ENCODE measurements at places on chromosomes 2 and 18. TPM values are rescaled to one million over a fixed set of nuclear protein-coding genes. Genes with fewer than 3 reads are reported as not detected.

The MC2R gene
- total RNA-seq, result not detected

The TRIM43 gene
- not detected for total RNA-seq

The PLGLB1 gene
- total RNA-seq, result 0.28 TPM

The ATF2 gene
- 31.6 TPM for total RNA-seq

The ALPG gene
- not detected for total RNA-seq

The GALNT14 gene
- total RNA-seq, result not detected

The VWC2L gene
- total RNA-seq, result not detected

The ATP6V1C2 gene
- total RNA-seq, result not detected

The G6PC2 gene
- total RNA-seq, result not detected

The WDSUB1 gene
- 5.7 TPM for total RNA-seq

The SCN7A gene
- not detected for total RNA-seq

The ZAP70 gene
- total RNA-seq, result not detected

The FLACC1 gene
- 0.56 TPM for total RNA-seq

The CAVIN2 gene
- 119 TPM for total RNA-seq

The SPR gene
- total RNA-seq, result 42.0 TPM

The DSG1 gene
- total RNA-seq, result not detected

The UGT1A10 gene
- total RNA-seq, result not detected

The TUBA3E gene
- not detected for total RNA-seq

The STAT4 gene
- total RNA-seq, result 0.13 TPM

The SPAG16 gene
- total RNA-seq, result 11.2 TPM

The B3GNT7 gene
- total RNA-seq, result 0.26 TPM

The MRPL19 gene
- 58.1 TPM for total RNA-seq

The LYPD1 gene
- 66.5 TPM for total RNA-seq

The DNAJC5G gene
- not detected for total RNA-seq

The MFSD2B gene
- 0.35 TPM for total RNA-seq

The BMP10 gene
- total RNA-seq, result not detected

The WNT10A gene
- total RNA-seq, result not detected

The LNPK gene
- 12.4 TPM for total RNA-seq

The COLEC11 gene
- total RNA-seq, result 0.35 TPM

The RNF25 gene
- 43.2 TPM for total RNA-seq

The NAT8 gene
- not detected for total RNA-seq

The CMPK2 gene
- total RNA-seq, result 0.92 TPM

The METTL4 gene
- total RNA-seq, result 7.9 TPM

The SNORC gene
- 0.26 TPM for total RNA-seq

The THUMPD2 gene
- total RNA-seq, result 7.5 TPM

The TUBA4B gene
- total RNA-seq, result not detected

The CYP26B1 gene
- total RNA-seq, result 0.78 TPM
